ENCODE measurements at places on chromosomes 12 and 14.

- no peak for DNase-seq
Measured at GRCh38 chr12:54765652-54766051, 88.7 kb upstream of the MUCL1 start.

- DNase-seq, result no peak
Measured at GRCh38 chr12:5756338-5756842, 188.7 kb downstream of the ANO2 start.

GRCh38 chr12:48163150-48163747, 5.9 kb upstream of the ASB8 start:
- no peak for DNase-seq

DNA sequence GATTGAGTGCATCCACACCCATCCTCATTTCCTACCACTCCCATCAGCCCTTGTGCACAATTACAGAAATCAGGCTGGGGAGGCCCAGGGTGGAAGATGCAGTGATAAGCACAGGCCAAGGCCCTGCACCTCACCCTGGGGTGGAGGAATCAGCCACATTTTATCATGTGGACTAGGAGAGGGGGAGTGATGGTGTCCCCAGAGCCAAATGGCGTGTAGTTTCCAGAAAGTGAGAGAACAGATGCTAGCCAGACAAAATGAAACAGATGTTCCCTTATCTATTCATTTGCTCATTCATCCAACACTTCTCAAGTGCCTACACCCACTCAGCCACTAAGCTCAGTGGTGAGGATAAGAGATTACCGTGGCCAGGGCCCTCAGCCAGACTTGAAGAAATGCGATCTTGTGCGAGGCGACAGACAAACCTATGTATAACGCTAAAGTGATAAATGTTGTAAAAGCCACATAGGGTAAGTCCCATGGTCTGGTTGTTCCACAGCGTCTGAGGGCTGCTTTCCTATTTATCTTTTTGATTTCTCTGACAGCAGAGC, 93.6 kb downstream of the STAB2 start:
- no peak for DNase-seq

DNA sequence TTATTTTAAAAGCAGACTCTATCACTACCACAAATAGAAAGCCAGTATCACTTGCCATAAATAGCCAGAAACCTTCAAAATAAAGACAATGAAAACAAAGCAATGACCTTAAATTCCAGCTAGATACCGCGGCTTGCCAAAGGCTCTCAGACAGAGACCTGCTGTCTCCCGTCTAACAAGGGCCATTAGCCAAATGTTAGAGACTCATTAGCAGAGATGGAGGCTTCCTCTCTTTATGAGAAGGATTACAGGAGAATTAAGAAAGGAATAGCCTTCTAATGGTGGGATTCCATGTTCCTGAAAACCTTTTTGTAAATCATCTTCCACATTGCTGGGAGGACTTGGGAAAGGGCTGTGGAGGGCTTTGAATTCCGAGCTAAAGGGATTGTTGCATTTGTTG, 206.7 kb downstream of the AACS start:
- no peak for DNase-seq

DNA sequence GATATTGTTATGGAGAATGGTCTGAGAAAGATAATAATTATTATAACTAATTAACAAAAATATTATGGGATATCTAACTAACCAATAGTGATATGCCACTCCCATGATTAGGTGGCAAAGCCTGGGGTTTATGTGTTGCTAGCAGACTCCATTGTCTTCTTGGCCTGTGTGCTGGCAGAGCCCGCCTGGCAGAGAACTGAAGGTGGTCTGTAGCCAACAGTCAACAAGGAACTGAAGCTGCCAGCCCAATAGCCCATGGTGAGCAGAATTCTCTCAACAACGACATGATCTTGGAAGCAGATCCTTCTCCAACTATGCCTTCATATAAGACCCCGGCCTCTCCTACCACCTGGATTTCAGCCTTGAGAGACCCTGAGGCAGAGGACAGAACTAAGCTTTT, 258.8 kb downstream of the SLC15A4 start:
- no peak for DNase-seq

- no peak for DNase-seq
Measured at GRCh38 chr14:61602003-61602732, 93.1 kb upstream of the HIF1A start.

- DNase-seq, result no peak
Measured at GRCh38 chr12:46983959-46984841, 95.2 kb upstream of the PCED1B start.

- no peak for DNase-seq
Measured at GRCh38 chr12:74227846-74228545, 309.6 kb upstream of the ATXN7L3B start.

GRCh38 chr14:22555384-22556011, 33.5 kb downstream of the DAD1 start:
- no peak for DNase-seq

GRCh38 chr12:106434526-106434925, 77.0 kb downstream of the POLR3B start:
- no peak for DNase-seq

GRCh38 chr14:106556665-106557289, 1030.4 kb downstream of the TMEM121 start:
- peak; percentile 65 for DNase-seq

- DNase-seq, result no peak
Measured at GRCh38 chr12:57983146-57983857, 41.9 kb downstream of the ATP23 start.

- no peak for DNase-seq
Measured at GRCh38 chr14:66645716-66646115, 137.8 kb downstream of the GPHN start.

- no peak for DNase-seq
Measured at GRCh38 chr12:94988471-94988870, 15.0 kb downstream of the NDUFA12 start.

- no peak for DNase-seq
Measured at GRCh38 chr14:76551116-76551515, 175.2 kb downstream of the ESRRB start.
